AG04450 (cell line): ENCODE measurements at places on chromosomes 6 and 20. TPM values are rescaled to one million over a fixed set of nuclear protein-coding genes. Genes with fewer than 3 reads are reported as not detected.

DNA sequence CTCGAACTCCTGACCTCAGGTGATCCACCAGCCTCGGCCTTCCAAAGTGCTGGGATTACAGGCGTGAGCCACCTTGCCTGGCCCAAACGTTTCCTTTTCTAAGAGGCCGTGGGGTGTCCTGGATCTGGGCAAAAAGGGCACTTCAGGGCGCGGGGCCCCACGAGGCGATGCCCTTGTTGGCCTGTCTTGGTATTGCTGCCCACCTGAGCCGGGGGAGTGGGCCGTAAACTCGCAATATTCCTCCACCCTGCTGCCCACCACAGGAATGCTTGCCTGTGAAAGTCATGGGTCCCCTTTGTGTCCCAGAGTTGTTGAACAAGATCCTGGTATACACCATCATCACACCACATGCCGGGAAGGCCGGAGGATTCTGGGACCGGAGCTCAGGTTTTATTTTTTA is 49.0 kb downstream of the SSR1 start:
- no peak for DNase-seq

GRCh38 chr6:7532232-7532631 is 9.2 kb upstream of the DSP start:
- DNase-seq = no peak

DNA sequence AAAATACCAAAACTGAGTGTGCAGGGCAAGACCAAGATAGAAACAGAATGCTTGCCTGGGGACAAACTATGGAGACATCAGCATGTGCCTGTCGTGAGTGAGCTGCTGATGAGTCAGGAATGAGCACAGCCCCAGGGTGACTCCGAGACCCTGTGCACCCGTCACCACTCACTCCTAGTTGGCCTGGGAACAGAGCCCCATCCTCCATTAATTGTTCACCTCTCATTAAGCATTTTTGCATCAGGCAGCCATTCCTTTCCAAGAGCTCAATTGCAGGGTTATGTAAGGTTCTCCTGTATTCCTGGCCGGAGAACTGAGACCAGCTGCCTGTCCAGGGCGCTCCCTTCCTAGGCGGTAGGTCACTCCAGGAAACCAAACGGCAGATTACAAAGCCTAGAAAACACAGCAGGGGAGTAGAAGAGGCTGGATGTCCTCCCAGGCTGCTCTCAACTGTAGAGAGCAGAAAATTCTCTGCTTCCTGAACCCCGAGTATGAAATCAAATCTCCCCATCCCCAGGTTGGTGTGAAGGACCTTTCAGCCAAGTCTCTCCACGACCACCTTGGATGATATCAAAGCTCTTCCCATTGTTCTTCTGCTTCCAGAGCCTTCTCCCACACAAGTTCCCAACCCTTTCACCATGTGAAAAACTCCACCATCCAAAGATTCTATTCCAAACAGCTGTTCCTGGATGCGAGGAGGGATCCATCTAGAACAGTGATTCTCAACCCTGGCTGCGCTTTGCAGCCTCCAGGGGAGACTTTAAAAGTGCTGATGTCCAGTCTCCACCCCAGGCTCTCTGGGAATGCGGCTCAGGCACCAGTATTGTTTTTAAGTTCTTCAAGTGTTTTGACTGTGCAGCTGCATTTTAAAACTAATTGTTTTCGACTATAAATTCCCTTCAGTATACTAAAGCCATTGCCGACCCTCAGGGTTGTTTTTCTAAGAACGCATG is 532.6 kb upstream of the JARID2 start:
- no peak for DNase-seq

Gene PAK1IP1
- polyA plus RNA-seq = 18.7 and 24.2 TPM in 2 replicates

GRCh38 chr6:38284802-38285394 is 354.8 kb downstream of the BTBD9 start:
- DNase-seq = no peak

DNA sequence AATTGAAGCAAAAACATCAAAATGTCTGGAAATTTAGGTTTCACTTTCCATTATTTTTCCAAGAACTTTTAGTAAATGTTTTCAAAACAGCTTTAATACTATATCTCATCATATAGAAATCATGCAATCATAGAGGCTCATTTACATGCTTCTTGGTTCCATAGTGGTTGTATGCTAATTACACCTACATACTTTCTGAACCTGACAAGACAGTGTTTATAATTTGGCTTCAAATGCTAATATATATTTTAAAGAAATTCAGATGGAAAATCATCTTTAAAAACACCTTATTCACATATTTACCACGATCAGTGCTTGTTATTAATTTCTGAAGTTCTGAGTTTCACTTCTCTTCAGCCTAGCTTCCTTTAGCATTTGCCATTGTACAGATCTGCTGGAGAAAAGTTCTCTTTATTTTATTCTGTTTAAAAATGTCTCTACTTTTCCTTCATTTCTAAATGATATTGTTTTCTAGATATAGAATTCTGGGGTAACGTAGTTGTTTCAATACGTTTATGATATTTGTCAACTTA is 89.9 kb downstream of the PLCB1 start:
- DNase-seq = no peak

DNA sequence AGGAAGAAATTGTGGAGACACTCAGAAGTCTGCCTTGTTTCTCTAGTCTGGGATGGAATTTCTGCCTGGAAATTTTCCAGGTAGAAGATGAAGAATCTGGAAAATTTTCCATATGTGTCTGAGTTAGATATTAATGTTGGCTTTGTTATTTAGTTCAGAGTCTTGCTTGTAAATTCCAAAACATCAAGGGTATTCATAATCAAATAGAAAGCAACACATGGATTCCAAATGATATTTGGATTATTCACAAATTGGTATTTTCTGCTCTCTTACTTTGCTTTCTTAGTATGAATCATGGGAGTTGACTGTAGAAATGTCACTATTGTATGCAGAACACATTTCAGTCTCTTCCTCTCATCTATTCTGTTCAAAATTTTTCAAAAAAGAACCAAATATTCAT is 116.0 kb downstream of the GRIK2 start:
- DNase-seq = no peak

GRCh38 chr20:32466739-32467505 is 108.8 kb downstream of the ASXL1 start:
- no peak for DNase-seq

- DNase-seq = no peak
Observed at GRCh38 chr6:70714716-70715257, 47.1 kb downstream of the SMAP1 start.
